ENCODE measurements at places on chromosomes 11 and 22. TPM values are rescaled to one million over a fixed set of nuclear protein-coding genes. Genes with fewer than 3 reads are reported as not detected.

DNA sequence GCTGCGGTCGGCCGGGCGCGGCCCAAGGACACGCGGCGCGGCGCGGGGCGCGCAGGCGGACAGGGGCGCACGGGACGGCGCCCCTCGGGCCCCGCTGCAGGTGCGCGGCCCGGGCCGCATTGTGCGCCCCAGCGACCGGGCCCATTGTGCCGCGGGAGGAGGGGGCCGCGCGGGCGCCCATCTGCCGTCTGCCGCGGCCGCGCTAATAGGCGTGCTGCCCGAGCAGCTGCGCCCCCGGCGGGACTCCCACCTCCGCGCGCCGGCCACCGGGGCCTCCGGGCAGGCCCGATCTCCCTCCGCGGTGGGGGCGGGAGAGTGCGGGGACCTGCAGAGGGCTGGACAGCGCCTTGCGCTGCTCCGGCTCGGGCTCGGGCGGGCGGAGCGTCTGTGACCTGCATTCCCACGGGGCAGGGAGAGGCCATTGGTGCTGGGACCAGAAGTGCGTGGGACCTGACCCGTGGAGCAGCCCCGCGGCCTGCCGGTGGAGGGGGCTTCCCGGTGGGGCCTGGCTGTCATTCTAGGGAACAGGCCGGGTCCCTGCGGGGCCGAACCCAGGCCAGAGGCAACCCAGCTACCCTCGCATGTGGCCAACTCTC lies 933 bp downstream of the BRSK2 start:
- no peak for DNase-seq

GRCh38 chr11:132862933-132863332 lies 669.4 kb downstream of the OPCML start:
- DNase-seq, result no peak

- DNase-seq, result no peak
These were observed 722.6 kb downstream of the TBC1D22A start for GRCh38 chr22:47484960-47485569.

GRCh38 chr22:21098099-21098671 lies 52.4 kb downstream of the LRRC74B start:
- DNase-seq, result peak; percentile 23

- peak; percentile 78 for DNase-seq
These were observed at the start of gene CPT1A for GRCh38 chr11:68841718-68842426. Gene CPT1A (minus strand): TSS chr11:68841916. CDS start chr11:68815474, 26,442 bp downstream.

DNA sequence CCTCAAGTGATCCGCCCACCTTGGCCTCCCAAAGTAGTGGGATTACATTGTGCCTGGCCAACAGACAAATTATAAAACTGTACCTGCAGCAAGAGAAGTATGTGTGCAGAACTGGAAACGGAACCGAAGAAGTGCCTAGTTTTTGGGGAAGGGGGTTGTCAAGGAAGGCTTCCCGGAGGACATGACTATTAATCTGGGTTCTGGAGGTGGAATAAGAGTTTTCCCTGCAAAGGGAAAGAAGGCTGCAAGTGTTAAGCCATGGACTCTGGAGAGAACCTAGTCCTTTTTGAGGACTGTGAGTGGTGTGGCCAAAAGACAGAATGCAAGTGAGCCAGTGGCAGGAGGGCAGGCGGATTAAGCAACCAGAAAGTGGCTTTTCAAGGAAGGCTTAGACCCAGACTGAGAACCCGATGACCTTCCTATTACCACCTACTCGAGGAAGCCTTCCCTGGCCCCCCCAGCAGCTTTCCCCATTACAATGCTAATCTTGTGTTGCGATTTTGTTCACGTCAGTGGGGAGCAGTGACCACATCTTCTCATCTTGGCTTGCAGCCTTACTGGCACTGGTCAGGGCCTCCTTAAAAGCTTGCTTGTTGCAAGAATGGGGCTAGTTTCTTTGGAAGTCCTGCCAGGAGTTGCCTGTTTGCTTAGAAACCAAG lies 5.7 kb upstream of the SEPTIN3 start:
- DNase-seq, result no peak

DNA sequence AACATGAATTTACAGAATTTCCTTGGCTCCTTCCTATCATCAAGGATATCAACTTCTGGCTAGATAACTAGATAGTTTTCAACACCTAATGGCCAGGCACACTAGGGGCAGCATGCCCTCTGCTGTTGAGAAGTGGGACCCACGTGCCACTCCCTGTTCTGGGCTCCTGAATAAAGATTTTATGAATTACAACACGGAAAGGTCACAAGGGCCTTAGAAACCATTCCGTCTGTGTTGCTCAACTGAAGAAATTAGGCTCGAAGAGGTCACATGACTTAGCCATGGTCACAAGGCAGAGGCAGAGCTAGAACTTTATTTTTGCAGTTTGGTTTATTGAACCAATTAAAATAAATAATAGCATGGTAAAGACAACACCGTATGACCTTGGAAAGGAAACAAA lies 36.0 kb downstream of the PRCP start:
- DNase-seq, result peak; percentile 34

GRCh38 chr11:6626971-6627761 lies 7.9 kb upstream of the TPP1 start:
- DNase-seq, result no peak

- DNase-seq, result no peak
These were observed 177.9 kb downstream of the JRKL start for GRCh38 chr11:96567667-96568066.

DNA sequence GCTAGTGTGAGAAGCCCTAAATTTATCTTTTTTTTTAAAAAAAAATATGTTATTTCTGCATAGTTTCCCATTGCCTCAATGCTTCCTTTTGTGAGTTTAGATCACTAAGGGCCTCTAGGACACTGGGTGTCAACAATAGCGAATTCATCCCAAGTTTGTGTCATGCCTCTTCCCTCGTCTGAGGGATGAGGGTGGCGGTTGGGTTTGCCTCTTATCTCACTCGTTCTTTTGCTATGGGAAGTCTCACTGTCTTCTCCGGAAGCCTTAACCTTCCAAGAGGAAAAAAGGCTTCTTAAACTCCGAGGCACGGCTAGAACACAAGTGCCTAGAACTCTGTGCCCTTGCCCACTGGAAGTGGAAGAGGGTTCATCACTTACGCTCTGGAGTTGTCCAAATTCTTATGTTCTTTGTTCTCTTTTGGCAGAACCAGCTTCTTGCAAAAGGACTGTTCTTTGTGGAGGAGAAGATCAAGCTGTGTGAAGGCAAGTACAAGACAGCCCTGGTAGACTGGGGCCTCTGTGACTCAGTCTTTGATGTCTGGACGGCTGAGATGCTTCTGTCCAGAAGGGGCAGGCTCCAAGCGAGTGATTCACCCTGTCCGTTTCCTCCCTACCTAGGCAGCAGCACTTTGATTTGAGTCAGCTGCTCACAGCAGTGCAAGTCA lies 78.5 kb downstream of the TRAF6 start:
- DNase-seq, result no peak

DNA sequence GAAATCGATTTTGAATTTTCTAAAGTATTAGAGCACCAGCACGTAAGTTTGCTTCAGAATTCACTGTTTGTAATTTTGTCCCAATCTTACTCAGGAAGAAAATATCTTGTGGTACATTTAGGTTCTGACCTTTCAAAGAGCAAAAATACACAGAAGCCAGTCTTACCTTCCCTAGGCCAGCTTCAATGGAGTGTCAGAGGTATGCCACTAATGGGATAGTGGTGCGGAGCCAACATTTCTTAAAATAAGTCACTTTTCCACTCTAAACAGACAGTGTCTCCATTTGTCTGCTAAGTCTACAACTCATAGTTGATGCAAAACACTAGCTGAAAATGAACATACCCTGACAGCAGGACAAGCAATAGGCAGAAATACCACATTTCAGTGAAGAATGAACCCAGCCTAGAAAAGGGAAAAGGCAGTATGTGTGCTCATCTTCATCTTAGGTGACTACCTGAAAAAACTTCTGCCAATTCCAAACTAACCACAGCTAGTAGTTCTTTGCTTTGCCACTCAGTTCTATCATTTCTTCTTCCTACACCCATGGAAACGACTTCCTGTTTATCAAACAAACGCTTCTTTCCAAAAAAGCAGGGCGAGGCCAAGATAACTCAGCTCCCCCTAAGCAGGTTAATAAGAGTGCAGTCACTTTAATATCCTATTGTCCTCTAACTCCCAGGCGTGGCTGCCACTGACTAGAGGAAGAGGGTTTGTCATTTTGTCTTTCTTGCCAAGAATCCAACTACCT lies 94.0 kb upstream of the APOA1 start:
- DNase-seq, result peak; percentile 49

DNA sequence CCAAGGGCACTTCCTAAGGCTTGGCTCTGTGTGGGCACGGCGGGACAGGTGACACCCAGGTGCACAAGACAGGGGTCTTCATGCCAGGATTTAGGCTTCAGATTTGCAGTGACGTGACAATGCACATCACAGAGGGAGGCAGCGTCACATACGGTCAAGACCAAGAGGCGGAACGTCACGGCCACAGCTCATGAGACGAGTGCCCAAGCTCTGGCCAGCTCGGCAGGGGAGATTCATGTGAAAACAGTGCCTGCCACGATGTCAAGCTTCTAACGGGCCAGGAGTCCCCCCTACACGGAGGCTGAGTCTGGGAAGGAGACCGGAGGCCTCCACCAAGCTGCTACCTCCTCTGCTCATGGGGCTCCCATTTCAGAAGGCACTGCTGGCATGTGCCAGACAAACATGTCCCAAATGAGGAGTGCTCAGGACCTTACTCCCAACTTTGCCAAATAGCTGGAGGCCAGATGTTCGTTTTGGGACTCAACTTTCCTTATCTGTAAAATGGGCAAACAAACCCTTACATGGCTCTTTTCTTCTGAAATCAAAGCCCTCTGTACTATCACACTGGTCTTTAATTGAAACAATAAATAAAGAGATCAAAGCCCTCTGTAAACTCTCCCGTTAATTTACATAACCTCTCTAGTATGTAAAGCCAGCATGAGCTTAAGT lies 16.6 kb downstream of the VPS37C start:
- DNase-seq, result no peak

DNA sequence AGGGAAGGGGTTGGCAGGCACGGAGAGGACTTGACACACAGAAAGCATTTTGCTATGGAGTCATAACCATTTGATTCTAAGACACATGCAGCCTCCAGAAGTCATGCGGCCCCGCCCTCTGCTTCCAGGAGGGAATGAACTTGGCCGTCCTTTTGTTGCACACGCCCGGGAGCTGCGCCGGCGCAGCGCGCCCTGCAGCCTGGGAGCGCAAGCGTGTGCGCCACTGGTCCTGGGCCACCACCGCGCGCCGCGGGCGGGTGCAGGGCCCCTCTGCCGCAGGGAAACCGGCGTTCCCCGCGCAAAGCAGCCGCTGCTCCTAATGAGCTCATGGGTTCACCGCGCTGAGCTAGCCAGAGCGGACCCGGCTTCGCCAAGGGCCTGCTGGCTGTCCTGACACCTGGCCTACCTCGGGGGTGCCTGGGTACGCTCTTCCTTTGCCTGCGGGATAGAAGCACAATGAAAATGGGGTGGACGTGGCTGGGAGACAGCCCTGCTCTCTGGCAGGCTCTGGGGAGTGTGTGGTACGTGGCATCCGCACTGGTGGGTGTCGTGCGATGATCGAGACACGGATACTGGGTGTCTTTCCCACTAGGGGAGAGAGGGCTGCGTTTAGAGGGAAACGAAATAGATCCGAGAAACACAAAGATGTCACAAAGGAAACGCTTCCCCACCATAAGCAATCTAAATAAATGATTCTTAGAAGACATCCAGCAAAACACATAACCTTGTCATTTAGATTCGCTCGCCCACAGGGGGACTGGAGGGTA lies 669 bp downstream of the MICAL3 start:
- peak; percentile 31 for DNase-seq

DNA sequence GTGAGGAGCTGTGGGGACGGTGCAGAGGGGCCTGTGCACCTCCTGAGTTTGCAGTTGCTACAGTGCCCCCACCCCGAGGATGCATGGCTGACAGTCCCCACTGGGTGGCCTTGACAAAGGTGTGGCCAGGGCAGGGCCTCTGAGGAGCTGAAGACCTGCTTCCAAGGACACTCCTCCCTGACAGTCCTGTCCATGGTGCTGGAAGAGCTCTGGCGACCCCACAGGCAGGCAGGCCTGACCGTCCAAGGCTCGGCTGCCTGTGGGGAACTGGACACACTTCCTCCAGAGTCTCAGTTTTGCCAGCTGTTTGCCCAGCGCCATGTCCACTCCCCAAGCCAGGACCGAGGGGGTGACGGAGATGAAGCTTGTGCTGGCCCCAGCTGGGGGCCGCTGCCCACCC lies 32.7 kb downstream of the BRSK2 start:
- DNase-seq, result no peak

DNA sequence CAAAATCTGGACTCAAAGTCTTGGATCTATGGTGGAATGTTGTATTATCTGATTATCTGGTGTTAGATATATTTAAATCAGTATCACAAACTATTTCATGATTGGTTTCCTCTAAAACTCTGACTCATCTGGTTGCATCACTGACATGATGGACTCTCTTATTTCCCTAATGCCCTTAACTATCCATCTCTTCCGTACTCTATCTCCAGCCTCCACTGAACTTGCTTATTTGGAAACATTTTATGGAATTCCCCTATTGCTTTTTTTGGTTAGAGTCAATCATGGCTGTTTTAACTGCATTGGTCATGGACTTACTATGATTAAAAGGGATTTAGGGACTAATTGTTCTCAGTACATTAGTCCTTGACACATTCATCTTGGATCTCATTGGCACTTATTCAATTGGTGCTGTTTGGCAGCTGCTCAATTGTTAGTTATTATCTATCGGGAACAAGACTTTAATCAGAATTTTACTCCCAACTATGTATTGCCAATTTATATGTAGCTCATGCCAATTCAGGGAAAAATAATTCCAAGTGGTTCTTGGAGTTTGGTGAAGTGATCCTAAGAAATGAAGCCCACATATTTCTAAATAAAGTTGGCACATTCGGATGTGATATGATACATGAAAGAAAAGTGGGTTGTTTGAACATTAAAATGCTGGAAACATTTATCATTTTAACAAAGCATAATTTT lies 942.0 kb upstream of the CCDC90B start:
- no peak for DNase-seq

DNA sequence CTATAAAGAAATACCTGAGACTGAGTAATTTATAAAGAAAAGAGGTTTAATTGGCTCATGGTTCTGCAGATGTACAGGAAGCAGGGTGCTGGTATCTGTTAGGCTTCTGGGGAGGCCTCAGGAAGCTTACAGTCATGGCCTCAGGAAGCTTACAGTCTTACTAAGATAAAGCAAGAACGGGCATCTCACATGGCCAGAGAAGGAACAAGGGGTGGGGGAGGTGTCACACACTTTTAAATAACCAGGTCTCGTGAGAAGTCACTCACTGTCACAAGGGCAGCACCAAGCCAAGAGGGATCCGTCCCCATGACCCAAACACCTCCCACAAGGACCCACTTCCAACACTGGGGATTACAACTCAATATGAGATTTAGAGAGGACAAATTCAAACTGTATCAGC lies 192.8 kb upstream of the B3GAT1 start:
- no peak for DNase-seq

PARVG gene
- 175 TPM for total RNA-seq

STK33 gene
- total RNA-seq, result 3.9 TPM

ZFTA gene
- total RNA-seq, result 5.6 TPM

ANKK1 gene
- not detected for total RNA-seq

DEPDC7 gene
- total RNA-seq, result 1.2 TPM

OR2AG1 gene
- total RNA-seq, result not detected

MAPK8IP1 gene
- 1.3 TPM for total RNA-seq

BEST1 gene
- total RNA-seq, result not detected

CYTH4 gene
- total RNA-seq, result 107 TPM

TMEM218 gene
- total RNA-seq, result 14.9 TPM

FAM180B gene
- total RNA-seq, result not detected

ANO5 gene
- 0.08 TPM for total RNA-seq

OVOL1 gene
- not detected for total RNA-seq

All from activated CD8-positive, alpha-beta T cell treated with anti-CD3 and anti-CD28 coated beads, Interleukin-2, amount 10 ng/mL, durations not matched to agents 7 days and 5 days (primary cell).